Activated T-helper 1 cell treated with Interleukin-2 at 50 U/mL for 16 hours (primary cell): ENCODE measurements at places on chromosomes 1 and 21.

DNA sequence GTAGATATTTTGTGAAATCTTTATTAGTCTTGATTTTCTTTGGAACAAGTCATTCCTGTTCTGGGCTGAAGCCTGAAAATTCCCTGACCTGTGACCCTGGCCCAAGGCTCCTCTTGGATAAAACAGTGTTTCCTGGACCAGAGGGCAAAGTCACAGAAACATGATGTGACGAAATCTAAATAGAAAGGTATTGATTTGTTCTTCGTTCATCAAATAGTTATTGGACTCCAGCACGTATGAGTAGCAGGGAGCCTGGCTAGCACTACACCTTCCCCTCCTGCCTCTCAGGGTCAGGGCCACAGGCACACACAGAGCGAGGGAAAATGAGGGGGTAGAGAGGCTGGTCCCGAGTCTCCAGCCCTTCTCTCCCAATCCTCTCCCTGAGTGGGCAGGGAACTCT is 1.7 kb upstream of the CLDN14 start:
- no peak for DNase-seq

- DNase-seq = no peak
Measured at GRCh38 chr1:109475261-109475660, 8.4 kb upstream of the ATXN7L2 start.

DNA sequence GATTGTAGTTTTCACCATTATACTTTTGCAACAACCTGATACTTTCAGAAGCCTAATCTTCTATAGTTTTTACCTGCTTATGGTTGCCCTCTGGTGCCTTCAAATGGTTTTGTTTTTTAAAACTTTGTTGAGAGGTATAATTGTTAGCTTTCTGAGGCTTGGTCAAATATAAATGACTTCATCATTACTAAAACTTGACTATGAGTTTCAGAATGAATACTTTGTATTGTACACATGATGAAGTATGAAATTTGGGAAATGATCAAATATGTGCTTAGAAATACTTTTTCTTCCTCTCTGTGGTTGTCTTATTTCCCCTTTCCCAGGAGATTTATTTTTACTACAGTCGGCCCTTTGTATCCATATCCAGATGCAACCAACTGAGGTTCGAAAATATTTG is 151.8 kb upstream of the B3GALT2 start:
- no peak for DNase-seq

DNA sequence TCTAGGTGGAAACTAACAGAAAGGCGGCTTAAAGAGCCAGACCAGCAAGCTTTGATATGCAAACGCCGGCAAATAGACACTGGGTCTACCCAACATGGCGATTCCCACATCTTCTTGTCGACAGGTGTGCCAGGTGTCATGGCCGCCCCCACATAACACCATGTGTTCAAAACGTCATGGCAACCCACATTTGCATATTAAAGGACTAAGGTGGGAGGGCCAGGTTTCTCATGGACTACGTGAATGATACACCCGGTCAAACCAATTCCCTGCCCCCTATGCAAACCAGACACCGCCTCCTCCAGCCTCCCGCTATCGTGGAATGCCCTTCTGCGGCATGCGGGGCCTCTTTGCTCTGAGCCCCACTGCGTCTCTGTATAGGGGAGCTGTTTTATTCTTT is 41.3 kb downstream of the ICOSLG start:
- no peak for DNase-seq

DNA sequence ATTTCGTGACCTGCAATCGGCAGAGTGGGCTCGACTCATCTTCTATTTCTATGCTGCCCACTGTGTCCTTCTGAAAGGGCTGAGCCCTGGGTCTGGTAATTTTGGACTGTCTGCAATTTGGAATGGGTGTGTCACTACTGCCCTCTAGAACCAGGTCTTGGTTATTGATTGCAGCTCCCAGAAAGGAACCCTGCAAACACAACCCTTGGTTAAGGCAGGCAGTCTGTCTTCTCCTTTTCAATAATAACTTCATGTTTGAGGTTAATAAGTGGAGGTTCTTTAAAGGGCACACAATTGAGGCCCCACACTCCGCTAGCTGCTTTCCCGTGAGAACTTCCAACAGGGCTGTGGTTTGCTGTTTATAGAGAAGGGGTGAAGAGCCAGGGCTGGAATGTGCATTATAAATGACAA is 79.9 kb upstream of the LYST start:
- no peak for DNase-seq
